ENCODE measurements at places on chromosomes 7 and 10.

- no peak for DNase-seq
Observed at GRCh38 chr7:106203473-106203872, 81.3 kb downstream of the NAMPT start.

DNA sequence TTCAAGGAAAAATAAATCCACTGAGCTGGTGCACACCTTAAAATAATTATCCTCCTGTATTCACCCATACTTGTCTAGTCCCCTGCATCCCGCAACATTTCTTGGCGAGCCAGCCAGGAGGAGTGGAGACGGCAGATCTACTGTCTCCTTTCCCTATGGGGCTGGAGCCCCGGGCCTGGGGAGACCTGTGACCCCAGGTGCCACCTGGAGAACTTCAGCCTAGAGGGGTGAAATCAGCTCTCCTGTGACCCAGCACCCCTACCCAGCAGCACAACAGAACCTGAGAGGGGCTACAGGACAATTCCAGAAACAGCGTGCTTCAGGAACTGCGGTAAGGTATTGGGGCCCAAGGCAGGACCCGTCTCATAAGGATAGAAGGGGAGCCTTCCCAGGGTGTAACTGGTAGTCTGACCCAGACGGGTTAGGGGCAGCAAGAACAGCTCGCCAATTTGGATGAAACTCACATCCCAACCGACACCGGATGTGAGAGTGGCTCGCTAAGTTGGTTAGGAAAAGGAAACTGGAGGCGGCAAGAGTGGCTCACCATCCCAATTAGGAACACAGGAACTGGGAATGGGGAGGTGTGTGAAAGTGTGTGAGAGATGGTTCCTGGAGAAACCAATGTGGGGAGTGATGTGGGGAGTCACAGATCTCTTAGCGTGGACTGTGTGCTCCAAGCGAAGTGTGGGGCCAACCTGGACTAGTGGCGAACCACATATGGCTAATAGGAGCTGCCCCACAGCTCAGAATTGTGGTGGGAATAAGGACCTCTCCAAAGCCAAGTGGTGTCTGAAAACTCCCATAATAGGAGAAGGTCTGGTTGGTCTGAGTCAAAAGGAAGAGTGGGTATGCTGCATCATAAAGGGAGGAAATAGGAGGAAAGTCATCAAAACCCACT is 15.1 kb upstream of the DENND2A start:
- DNase-seq = no peak

DNA sequence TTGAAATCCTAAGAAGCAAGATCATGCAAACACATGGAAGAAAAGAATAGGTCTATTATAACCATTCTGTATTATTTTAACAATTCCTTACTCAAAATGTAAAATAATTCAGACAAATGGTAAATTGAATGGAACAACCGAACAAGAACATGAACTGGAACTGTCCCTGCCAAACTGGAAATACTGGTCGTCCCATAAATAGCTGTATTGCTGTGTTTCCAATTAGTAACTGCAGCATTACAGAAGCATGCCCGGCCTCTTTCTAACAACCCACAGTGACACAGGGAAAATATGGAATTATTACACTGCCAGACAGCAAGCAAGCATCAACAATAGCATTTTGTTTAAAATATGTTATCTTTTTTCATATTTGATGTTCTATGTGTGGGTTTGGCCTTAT is 1138.5 kb upstream of the PHF14 start:
- no peak for DNase-seq

DNA sequence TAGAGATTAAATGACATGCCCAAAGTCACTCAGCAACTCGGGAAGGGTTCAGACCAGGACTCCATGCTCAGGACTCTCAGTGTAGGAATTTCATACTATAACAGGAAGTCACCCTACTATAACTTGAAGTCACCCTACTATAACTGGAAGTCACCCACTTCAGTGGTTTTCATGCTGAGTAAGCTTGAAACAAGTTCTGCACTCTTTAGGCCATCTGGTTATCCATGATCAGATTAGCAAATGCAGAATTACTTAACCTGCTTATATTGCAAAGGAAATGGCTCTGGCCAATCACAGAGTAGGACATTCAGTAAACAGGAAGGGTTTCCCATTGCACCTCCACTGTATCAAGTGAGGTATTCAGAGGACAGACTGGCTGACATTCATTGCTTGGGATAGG is 1240.4 kb downstream of the GATA3 start:
- no peak for DNase-seq

- DNase-seq = no peak
Observed at GRCh38 chr10:52400562-52400961, 86.5 kb downstream of the DKK1 start.

DNA sequence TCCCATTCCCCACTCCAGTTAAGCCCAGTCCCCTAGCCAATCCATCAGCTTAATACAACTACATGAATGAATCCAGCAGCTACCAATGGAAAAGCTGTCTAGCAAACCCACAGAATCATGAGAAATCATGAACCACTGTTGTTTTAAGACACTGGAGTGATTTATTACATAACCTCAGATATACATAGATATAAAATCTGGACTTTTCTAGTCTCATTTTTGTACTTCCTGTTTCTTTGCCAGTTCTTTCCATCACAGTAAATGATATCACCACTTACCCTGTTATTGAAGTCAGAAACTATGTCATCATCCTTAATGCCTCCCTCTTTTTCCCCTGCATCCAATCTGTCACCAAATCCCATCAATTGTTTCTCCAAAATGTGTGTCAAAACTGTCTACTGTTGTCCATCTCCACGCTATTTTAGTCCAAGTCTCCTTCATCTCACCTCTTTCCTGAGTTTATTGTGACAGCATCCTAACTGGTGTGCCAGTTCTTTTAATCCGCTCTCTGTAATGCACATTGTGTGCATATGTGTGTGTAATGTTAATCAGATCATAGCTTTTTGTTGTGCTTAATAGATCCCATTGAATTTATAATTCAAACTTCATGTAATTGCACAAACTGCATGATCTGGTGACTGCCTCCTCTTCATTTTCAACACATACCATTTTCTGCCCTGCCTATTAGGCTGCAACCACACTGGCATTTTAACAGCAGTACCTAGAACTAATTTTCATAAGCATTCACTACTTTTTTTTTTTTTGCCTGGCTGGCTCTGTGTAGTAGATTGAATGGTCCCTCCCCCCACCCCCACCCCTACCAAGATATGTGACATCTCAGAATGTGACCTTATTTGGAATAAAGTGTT is 56.0 kb downstream of the MKLN1 start:
- DNase-seq = no peak

GRCh38 chr7:4241791-4242190 is 440.3 kb upstream of the FOXK1 start:
- no peak for DNase-seq

GRCh38 chr7:122306320-122307227 is 2.0 kb upstream of the FEZF1 start:
- DNase-seq = no peak

GRCh38 chr10:75265856-75266255 is 30.1 kb upstream of the COMTD1 start:
- DNase-seq = no peak

GRCh38 chr7:139060695-139061237 is 24.9 kb upstream of the ZC3HAV1L start:
- DNase-seq = no peak

DNA sequence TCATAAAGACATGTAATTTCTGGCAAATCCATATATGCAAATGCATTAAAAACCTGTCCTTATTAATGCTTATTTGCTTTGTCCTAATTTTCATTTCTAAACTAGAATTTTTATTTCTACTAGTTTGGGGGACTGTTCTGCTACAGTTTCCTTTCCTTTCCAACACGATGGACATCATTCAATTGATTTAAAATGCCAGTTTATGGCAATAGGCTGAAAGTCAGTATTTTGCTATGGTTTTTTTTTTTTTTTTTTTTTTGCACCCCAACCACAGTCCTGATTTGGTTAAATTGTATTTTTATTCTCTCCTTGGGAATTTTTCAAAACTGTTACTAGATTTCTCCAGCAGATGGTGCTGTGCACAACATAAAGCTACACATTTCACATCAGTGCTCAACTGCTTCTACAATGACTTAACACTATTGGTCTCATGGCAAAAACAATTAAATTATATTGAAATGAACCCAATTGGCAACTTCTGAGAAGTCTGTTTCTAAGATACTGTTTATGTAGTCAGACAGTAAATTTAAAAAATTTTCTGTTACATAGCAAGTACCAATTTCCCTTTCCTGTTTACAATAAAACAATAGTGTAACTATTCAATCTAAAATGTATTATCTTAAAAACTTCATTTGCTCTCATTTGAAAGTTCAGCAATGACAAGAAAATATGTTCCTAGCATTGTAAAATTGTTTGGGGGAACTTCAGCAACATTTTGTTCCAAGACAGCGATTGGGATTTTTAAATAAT is 193.8 kb upstream of the CCDC6 start:
- no peak for DNase-seq

GRCh38 chr10:21985541-21985940 is 18.0 kb downstream of the DNAJC1 start:
- DNase-seq = no peak

GRCh38 chr10:127935071-127935561 is 28.2 kb downstream of the PTPRE start:
- DNase-seq = no peak

GRCh38 chr7:112556633-112557032 is 75.8 kb downstream of the LSMEM1 start:
- DNase-seq = no peak

GRCh38 chr7:128827248-128827958 is 2.8 kb upstream of the FLNC start:
- no peak for DNase-seq

GRCh38 chr10:51272555-51272954 is 198.3 kb downstream of the PRKG1 start:
- DNase-seq = no peak

GRCh38 chr10:73576178-73576889 is 14.8 kb downstream of the USP54 start:
- DNase-seq = no peak

- DNase-seq = no peak
Observed at GRCh38 chr10:122261584-122261983, 9.5 kb upstream of the BTBD16 start.

GRCh38 chr7:98249106-98249505 is 2.9 kb downstream of the TECPR1 start:
- DNase-seq = no peak

DNA sequence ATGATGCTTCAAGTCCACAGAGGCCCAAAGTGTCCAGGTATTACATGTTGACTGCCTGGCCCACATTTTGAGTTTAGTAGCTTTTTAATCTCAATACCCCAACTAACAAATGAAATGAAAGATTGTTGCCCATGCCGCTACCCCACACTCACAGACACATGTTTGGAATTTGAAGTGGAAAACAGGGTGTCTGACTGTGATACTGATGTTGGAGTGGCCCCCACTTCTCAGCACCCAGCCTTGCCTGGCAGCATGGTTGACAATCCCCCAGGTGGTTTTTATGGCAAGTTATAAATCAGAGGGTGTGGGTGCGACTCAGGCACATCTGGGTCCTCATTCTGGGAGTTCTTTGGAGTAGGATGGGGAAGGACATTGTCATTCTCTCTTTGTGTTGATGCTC is 314.7 kb upstream of the ZNF32 start:
- DNase-seq = no peak

- DNase-seq = no peak
Observed at GRCh38 chr10:102505462-102506115, 1.8 kb downstream of the SUFU start.

GRCh38 chr10:7351894-7352293 is 58.9 kb downstream of the SFMBT2 start:
- DNase-seq = no peak

DNA sequence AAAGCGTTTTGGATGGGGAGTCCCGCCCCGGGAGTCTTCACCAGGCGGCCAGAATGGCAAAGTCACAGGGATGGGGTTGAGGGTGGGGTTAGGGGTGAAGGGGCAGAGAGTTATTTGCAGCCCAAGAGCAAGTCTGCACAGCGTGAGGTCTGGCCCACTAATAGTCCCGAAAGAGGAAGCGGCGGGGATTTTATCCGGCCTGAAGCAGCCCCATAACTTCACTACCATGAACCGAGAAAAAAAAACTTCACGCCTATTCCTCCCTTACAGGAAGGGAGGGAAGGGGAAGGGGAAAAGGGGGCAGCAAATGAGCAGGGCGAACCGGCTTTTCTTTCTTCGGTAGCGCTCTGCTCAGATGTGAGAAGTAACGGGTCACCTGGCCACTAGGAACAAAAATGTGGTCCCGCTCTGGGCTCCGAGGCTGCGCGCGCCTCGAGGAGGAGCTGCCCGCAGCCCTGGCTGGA is 712 bp downstream of the ITPRIP start:
- DNase-seq = peak; percentile 39

GRCh38 chr7:138316421-138317043 is 143.5 kb upstream of the TRIM24 start:
- DNase-seq = no peak

GRCh38 chr7:64878684-64879083 is 24.4 kb upstream of the ZNF273 start:
- DNase-seq = no peak

DNA sequence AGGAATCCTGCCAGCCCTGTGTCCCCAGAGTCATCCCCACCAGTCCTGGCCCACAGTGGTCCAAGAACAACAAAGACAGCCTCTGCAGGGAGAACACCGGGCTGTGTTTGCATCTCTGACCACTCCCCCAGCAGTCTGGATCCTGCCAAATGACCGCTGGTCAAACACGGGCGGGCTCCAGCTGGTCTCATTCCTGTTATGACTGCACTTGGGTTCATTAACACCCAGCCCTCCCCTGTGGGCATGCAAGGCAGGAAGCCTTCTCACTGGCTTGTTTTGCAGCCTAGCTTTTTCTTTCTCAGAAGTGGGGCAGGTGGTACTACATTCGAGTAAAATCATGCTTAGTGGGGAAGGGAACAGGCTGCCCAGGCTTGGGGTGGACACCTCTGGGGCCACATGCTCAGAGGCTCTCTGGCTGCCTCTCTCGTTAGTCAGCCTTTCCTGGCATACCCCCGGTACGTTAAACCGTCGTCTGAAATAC is 190.0 kb downstream of the PLXNA4 start:
- DNase-seq = no peak

DNA sequence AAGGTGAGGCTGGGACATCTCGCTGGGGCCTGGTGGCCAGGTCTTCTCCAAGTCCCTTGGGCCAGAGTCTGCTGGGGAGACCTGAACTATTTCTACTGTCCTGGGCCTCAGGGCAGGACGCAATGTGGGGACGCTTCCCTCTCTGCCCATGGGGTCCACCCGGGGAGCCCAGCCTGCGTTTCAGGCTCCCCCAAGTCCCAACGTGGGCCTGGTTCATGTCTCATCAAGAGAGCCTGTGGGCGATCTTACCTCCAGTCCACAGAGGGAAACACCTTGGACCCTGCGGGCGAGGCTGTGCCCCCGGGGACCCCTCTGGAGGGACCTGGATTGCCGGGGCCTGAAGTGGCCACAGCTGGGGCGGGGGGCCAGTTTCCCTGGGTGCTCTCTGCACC is 91.7 kb downstream of the DNAJB6 start:
- DNase-seq = no peak

DNA sequence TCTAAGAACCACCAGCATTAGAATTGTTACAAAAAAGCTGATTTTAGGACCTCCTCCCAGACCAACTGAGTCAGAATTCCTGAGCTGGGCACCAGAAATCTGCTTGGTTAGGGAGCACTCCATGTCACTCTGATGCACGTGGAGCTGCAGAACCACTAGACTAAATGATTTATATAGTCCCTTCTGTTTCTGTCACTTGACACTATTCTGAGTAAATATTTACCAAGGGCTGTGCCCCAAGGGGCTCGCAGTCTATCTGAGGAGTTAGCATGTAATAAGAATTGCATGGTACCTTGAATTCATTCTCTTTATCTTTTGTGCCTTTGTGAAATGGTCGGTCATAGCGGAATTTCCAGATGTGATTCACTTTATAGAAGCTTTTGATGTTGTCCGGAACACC is 196.0 kb upstream of the IMMP2L start:
- no peak for DNase-seq

All from memory B cell (primary cell).